ENCODE measurements at places on chromosomes 11 and 22.

DNA sequence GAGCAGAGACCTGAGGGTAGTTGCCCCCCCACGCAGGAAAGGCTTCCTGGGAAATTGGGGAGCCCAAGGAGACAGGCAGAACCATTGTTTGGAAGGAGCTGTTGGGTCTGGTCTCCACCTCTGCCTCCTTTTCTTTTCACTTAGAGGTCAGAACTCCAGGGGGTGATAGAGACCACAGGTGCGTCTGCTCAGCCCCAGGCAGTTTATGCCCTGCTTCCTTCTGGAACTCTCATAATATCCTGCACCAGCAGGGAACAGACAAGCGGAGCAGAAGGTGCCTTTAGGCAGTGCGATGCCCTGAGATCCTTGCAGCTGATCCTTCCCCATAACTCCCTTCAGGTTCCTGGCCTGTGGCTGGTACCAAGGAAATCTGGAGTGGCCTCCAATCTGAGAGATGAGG is 120.2 kb downstream of the NECTIN1 start:
- no peak for DNase-seq

DNA sequence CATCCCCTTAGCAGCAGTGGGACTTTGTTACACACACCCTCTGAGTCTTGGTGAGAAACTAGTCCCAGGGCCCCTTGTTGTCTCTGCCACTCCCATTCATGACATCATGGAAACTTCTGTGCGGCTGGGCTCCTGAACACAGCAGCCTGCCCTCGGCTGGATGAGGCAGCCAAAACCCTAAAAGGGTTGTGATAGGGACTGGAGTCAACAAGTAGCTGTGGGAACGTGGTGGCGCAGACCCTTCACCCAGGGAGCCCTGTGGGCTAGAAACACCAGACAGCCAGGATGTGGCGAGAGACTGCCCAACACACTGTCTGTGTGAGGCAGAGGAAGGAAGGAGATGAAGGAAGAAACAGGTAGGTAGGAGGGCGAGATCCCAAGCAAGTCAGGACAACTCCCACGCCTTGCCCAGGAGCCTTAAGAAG is 3.9 kb downstream of the CD3D start:
- peak; percentile 88 for DNase-seq

DNA sequence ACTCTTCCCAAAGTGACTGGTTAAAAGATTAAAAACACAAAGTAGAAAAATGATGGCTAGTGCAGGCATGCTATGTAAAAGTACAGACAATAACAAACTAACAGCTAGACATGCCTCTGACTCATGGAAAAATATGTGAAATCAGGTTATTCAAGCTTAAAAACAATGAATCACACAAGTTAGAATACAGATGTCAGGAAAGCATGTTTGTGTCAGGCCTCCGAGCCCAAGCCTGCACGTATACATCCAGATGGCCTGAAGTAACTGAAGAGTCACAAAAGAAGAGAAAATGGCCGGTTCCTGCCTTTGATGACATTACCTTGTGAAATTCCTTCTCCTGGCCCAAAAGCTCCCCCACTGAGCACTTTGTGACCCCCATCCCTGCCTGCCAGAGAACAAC is 110.1 kb downstream of the NOX4 start:
- DNase-seq: no peak

GRCh38 chr11:91984033-91984584 is 240.5 kb upstream of the FAT3 start:
- no peak for DNase-seq

DNA sequence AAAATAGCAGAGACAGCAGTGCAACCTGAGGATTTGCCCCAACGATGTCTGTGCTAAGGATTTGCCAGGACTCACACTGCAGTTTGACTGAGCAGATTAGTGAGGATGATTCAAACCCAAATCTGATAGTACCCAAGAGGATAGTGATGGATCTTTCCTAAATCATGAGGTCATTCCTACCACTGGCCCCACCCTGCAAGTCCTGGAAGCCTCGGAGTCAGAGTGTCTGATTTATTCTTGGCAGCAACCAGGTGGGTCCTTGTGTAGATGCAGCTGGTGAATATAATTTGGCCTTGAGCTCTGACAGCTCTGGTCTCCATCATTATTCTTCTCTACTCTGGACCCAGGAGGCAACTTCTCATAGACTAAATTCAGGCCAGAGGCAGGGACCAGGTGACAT is 179.3 kb upstream of the RAG2 start:
- DNase-seq: no peak
